ENCODE measurements at places on chromosomes 12 and 14.
A peak's percentile ranks its signal among the peaks of the same experiment; 100 is the strongest.

- peak; percentile 21 for DNase-seq
These were observed 908 bp upstream of the CDKL1 start for GRCh38 chr14:50397390-50398188.

DNA sequence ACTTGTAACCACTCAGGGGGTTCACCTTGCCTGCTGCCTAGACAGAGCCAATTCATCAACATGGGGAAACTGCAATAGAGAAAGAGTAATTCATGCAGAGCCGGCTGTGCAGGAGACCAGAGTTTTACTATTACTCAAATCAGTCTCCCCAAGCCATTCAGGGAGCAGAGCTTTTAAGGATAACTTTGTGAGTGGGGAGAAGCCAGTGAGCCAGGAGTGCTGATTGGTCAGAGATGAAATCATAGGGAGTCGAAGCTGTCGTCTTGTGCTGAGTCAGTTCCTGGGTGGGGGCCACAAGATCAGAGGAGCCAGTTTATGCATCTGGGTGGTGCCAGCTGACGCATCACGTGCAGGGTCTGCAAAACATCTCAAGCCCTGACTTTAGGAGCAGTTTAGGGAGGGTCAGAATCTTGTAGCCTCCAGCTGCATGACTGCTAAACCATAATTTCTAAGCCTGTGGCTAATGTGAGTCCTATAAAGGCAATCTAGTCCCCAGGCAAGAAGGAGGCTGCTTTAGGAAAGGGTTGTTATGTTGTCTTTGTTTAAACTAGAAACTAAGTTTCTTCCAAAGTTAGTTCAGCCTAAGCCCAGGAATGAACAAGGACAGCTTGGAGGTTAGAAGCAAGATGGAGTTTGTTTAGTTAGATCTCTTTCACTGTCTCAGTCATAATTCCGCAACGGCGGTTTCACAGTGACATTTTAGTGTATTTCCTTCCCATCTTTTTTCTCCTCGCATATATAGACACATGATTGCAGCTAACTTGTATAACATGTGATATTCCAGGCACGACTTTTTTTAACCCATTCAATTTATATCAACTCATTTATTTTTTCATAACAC, 68.9 kb upstream of the NCOR2 start:
- peak; percentile 36 for DNase-seq

GRCh38 chr12:59803735-59804134, 207.9 kb downstream of the SLC16A7 start:
- no peak for DNase-seq

GRCh38 chr14:89866458-89866857, 88.1 kb downstream of the EFCAB11 start:
- no peak for DNase-seq

DNA sequence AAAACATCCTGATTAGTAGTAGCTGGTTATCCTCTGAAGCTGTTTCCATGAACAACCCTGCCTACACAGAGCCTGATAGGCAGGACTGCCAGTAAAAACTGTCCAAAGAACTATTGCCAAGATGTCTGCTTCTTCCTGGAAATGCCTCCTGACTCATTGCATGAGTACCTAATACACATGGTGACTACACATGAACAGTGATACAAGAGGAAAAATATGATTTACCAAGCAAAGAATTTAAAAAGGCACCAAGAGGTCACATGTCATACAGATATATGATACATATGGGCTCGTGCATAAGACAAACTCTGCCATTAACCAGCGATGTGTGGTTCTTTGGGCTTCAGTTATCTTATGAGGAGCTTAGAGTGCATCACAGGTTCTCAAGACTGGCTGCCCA, 552.3 kb downstream of the SLC16A7 start:
- DNase-seq, result peak; percentile 89

GRCh38 chr12:6461401-6462233, 8.9 kb downstream of the VAMP1 start:
- no peak for DNase-seq

DNA sequence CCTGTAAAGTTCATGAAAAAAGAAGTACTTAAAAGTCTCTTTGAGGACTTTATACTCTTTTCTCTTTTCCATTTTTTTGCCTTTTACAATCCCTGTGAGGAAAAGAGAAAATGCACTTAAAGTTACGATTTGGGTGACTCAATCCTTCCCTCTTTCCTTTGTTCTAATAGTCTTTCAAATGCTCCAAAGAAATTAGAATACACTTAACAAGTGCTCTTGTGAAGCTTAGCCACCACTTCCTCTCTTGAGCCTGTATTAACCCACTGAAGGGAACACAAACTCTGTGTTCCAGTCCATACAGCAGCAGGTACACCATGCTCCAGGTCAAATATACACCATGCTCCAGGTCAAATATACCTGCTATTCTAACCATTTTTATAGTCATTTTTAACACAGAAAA, 581.1 kb upstream of the MGAT4C start:
- DNase-seq, result no peak

- no peak for DNase-seq
These were observed 535.7 kb upstream of the FBXO33 start for GRCh38 chr14:39967885-39968284.

- no peak for DNase-seq
These were observed 639.4 kb upstream of the TBX3 start for GRCh38 chr12:115323223-115323905.

- no peak for DNase-seq
These were observed 263.2 kb upstream of the NPAS3 start for GRCh38 chr14:32675433-32675832.

GRCh38 chr12:5438671-5439200, 6.8 kb downstream of the NTF3 start:
- DNase-seq, result no peak

DNA sequence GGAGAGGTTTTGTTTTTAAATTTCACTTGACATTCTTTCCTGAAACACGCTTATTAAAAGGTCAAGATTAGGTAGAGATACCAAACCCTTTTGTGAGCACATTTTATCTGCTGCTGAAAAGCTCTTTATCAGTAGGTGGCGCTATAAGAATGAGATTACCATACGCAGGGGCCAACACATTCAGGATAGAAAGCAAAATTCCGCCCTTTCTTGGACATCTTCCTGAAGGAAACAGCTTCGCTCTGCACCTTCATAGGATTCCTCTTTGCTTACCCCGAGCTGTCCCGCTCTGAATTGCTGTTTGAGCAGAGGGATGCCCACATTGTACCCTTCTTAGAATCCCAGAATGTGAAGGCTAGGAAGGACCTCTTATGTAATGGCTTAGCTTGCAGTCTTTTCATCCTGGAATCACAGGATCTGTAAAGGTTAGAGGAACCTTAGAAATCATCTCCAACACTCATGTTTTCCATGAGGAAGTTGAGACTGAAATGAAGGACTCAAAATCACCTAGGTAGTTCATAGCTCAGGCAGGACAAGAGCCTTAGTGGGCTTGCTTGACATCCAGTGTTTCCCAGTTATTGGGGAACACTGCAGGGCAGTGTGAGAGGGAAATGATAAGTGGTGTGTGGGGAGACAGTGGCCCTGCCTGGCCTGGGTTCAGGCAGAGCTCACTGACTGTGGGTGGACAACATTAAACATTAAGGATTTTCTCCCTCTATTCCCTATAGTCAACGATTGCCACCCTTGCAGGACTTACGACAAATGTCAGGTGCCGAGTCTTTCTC, 38.7 kb upstream of the CRY1 start:
- DNase-seq, result peak; percentile 44

- no peak for DNase-seq
These were observed 209.2 kb downstream of the PPM1H start for GRCh38 chr12:62725781-62726180.

GRCh38 chr14:98946940-98947339, 325.1 kb downstream of the BCL11B start:
- DNase-seq, result no peak

DNA sequence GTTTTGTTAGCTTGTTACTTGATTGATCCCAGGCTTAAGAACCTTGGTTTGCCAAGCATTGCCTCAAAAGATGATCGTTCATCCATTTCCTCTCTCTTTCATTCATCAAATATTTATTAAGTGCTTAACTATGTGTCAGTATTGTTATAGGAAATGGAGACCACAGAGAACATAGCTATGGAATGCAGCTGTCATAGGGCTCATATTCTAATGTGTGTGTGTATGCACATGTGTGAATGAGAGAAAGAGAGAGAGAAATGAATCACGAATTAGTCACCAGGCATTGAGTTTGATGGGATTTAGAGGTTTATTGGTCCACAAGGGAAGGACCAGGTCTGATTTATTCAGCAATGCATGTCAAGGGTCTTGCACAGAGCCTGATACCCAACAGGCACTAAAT, 71.0 kb upstream of the FBXO21 start:
- no peak for DNase-seq

DNA sequence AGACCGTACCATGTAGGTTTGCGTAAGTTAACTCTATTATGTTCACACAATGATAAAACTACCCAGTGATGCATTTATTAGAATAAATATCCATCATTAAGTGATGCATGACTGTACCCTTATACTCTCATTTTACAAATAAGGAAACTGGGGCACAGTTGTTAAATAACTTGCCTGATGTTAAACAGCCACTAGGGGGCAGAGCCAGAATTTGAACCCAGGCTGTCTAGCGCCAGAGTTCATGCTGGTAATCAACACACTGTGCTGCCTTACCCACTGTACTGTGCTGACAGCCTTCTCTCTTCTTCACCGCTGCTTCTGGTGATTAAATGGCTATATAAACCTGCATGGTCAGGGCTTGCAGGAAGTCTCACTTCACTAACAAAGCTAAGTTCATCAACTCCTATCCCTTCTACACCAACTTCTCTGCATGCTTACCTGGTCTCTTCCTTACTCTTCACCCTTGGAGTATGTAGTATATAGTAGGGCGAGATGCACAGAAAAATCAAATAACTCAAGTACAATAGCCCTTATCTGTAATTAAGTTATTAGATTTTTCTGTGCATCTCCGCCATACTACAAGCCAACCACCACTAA, 43.6 kb upstream of the APPL2 start:
- DNase-seq, result peak; percentile 13

DNA sequence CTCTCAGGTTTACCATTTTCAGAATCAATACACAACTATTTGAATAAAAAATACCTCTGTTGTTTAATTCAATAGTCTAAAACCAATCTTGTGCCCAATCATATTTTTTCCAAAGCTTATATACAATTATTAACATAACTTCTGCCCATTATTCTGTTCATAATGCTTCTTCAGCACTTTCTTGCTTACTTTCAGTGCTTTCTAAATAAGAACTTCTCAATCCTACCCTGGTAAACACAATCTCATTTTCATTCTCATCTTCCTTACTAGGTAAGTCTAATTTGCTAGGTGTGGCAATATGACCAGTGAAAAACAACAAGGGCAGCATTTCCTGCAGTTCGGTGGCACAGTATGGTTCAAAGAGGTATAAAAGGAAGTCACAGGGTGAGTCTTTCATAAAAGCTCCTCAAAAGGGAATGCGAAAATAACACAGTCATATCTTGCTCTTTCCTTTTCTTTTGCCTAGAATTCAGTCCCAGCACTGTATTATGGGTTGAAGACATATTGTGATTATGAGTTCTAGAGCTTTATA, 103.5 kb downstream of the FOXG1 start:
- no peak for DNase-seq

- no peak for DNase-seq
These were observed 17.4 kb upstream of the B4GALNT3 start for GRCh38 chr12:442235-442884.

- DNase-seq, result no peak
These were observed 3.0 kb upstream of the CLEC2B start for GRCh38 chr12:9872162-9872561.

GRCh38 chr12:103771466-103771865, 69.6 kb downstream of the NT5DC3 start:
- no peak for DNase-seq

GRCh38 chr14:61746881-61747280, 15.3 kb upstream of the SNAPC1 start:
- no peak for DNase-seq

Measured in stromal cell of bone marrow (primary cell).